ENCODE measurements at places on chromosomes 2 and 18.

GRCh38 chr2:74481961-74482800 is 617 bp downstream of the CCDC142 start:
- peak; percentile 53 for DNase-seq

- DNase-seq, result no peak
These were observed 569.8 kb downstream of the ARHGAP15 start for GRCh38 chr2:143698888-143699570.

- DNase-seq, result no peak
These were observed 269.8 kb downstream of the GLI2 start for GRCh38 chr2:121005453-121005852.

DNA sequence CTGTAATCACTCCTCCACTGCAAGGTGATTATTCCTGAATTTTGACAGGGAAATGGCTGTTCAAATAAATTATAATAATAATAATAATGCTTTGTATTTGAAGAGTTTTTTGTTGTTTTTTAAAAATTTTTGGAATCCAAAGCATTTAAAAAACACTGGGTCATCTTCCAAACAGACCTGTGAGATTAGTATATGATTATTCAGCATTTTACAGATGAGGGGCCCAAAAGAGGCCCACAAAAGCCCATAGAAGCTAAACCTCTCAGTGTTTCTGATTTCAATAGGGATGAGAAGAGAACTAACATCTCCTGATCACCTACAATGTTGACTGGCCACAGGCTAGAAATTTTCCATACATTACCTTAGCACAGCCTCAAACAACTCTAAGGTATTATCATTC is 8.0 kb upstream of the POLR2D start:
- DNase-seq, result no peak

DNA sequence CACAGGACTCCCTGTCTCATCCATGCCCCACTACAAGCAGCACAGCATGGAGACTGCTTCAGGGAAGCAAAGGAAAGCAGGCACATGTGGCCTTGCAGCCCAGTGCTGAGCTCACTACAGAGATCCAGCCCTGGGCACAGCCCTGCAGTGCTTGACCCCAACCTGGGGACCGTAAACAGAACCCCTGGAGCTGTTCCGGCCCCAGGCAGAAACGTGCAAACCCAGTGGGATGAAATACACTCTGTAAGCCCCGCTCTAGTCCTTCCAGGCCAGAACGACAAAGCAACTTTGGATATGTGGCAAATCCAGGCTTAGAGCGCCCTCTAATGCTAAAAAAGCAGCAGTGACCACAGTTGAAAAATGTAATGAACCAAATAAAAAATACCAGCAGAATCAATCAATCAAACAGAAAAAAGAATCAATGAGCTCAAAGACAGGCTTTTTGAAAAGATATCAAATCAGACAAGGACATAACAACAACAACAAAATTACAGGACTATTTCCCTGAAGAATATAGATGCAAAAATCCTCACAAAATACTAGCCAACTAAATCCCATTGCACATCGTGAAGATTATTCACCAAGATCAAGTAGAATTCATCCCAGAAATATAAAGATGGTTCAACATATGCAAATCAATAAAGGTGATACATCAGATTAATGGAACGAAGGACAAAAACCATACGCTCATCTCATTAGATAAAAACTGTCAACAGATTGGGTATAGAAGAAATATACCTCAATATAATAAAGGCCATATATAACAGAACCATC is 45.6 kb downstream of the ZNF519 start:
- DNase-seq, result peak; percentile 32

- DNase-seq, result no peak
These were observed at the start of gene GALM for GRCh38 chr2:38665854-38666555. GALM (plus strand) TSS chr2:38666114; CDS start chr2:38666162, 48 bp downstream.

DNA sequence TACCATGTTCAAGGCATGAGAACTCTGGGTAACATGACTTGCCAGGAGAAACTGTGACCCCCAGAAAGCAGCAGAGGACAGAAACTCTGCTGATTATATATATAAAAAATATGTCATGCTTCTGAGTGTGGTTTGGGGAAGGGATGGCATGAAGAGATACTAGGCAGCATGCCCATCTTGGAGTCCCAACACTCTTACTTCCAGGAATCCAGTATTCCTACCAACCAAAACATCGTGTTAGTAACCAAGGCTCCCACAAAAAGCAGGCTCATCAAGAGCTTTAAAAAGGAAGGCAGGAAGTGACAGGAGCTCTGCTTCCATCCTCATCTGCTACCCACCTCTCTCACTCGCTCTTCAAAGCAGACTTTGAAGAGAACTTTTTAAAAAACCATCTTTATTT is 31.6 kb upstream of the TWIST2 start:
- no peak for DNase-seq

DNA sequence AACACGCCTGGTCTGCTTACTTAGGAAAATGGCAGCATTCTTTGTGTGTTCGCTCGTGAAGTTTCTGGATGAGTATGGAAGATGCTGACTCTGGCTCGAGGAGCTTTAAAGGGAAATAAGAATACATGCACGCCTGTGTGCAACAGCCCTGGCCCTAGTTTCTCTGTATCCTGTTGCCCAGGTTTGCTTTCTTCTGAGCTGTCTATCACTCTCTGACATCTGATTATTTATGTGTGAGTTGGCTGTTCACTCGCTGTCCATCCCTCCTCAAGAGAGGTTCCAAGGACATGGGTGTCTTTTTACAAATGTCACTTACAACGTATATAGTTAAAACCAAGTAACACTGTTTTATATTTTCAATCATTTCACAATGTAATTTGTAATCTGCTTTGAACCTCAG is 16.0 kb downstream of the SLC9A2 start:
- DNase-seq, result no peak

- peak; percentile 37 for DNase-seq
These were observed 132.7 kb downstream of the SCG2 start for GRCh38 chr2:223469270-223470046.

- no peak for DNase-seq
These were observed 142.6 kb downstream of the COPS8 start for GRCh38 chr2:237228281-237228625.

DNA sequence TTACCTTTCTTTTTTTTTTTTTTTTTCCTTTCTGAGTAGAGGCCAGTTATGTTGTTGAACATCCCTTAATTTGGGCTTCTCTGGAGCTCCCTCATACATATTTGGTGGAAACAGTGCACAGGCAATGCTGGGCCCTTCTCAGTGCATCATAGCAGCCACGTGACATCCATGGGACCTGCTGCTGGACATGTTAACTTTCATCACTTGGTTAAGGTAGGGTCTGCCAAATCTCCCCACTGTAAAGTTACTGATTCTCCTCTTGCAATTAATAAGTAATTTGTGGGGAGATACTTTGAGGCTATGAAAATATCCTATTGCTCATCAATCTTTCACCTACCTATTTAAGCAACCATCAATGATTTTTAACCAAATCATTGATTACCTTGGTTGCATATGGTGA is 211.5 kb upstream of the LYPD1 start:
- DNase-seq, result no peak

- no peak for DNase-seq
These were observed 112.6 kb downstream of the CHN1 start for GRCh38 chr2:174892546-174892945.

DNA sequence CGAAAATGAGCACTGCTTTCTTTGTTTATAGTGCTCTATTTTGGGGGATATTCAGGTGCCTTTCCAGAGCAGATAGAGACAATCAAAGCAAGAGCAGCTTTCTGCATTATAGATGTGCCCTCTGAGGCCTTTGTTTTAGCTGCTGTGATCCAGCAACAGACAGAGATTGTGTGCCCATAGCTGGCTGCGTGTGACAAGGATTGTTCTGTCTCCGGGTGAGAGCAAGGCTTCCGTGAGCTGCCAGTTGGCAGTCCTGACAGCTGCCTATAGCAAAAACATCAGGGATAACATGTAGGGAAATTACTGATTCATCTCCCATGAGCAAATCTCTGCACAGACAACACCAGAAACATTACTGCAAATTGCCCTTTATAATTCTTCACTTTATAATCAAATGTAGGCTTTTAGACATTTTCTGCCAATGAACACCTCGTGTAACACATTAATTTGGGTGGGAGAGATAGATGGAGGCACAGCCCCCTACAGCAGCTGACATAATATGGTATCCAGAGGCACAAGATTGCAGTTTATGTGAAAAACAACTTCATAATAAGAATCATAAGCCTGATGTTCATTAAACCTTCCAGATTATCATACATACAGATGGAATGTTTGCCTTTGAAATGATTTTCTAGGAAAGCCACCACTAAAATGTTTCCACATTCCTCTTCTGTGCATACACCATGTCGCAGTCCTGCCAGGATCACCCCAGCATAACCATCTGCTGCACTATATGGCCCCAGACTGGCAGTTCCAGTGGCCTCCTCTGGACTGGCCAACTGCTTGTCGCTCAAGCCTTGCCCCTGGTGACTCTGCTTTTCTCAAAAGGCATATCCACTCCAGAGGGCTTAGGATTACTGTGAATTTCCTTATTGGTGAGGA is 131.2 kb downstream of the TRIB2 start:
- no peak for DNase-seq

- DNase-seq, result no peak
These were observed 12.6 kb downstream of the EIF2AK3 start for GRCh38 chr2:88614497-88615157.

DNA sequence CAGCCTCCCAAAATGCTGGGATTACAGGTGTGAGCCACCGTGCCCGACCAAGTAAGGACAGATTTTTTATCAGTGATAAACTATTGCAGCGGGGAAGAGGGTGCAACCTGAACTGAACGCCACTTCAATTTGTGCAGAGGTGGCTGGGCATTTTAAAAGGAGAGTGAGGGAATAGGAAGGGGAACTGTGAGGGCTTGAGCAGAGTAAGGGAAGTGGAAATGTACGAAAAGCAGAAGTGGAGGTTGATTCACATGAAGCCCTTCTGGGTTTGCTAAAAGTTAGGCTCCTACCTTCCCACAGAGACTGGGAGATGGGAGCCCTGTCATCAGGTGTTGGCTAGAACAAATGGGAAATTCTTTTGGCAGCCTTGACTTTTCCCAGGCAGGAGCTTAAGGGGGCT is 6.1 kb downstream of the STK11IP start:
- DNase-seq, result no peak

DNA sequence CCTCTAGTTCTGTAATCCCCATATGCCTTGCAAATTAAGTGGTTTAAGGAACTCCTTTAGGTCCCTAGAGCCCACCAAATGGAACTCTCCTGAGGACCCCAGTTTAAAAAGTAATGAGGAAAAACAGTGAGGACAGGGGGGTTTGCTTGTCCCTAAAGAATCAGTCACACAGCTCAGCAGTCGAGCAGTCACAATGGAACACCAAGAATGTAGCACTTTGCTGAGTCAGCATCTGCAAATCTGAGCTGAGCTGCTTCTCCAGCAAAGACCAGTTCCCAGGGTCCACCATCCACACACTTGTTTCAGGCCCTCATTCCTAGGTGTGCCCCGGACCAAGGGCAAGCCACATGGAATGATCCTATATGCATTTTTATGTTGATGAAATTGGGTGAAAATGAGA is 46.2 kb upstream of the NEDD4L start:
- no peak for DNase-seq

GRCh38 chr2:63888490-63889402 is 47.0 kb downstream of the UGP2 start:
- DNase-seq, result peak; percentile 58

- DNase-seq, result no peak
These were observed 44.7 kb downstream of the MARCO start for GRCh38 chr2:118986738-118987137.

GRCh38 chr2:29586919-29587318 is 334.5 kb downstream of the ALK start:
- DNase-seq, result no peak

- DNase-seq, result no peak
These were observed 19.1 kb downstream of the MRPS9 start for GRCh38 chr2:105057005-105057404.

GRCh38 chr2:28624793-28625701 is 126.6 kb upstream of the PPP1CB start:
- no peak for DNase-seq

GRCh38 chr2:169877398-169877797 is 50.1 kb downstream of the UBR3 start:
- DNase-seq, result peak; percentile 21

GRCh38 chr2:197673606-197674005 is 1.8 kb downstream of the RFTN2 start:
- DNase-seq, result no peak

DNA sequence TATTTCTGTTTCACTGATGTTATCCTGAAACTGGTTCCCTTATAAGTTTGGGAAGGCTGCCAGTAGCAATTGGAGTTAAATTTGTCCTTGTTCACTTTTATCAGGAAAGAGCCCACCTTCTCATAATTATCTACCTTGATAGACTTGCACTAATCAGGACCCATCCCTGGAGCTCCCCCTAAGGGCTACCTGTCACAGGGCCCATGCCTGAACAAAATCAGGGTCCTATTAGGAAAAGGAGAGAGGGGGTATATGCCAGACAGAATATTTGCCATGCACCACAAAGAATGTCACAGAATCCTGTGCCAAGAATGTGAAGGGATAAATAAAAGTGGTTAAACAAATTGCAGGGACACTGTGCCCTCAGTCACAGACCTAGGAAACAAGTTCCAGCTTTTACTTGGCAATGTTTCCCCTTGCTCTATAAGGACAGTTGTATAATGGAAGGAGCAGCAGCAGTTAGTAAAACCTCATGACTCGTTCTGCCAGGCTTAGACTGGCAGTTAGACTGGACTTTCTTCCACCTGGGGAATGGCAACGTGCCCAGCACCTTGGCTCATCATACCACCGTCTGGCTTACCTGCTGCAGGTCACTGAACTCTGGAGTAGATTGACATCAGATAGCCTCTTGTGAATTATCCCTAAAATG is 32.3 kb upstream of the VWC2L start:
- no peak for DNase-seq

DNA sequence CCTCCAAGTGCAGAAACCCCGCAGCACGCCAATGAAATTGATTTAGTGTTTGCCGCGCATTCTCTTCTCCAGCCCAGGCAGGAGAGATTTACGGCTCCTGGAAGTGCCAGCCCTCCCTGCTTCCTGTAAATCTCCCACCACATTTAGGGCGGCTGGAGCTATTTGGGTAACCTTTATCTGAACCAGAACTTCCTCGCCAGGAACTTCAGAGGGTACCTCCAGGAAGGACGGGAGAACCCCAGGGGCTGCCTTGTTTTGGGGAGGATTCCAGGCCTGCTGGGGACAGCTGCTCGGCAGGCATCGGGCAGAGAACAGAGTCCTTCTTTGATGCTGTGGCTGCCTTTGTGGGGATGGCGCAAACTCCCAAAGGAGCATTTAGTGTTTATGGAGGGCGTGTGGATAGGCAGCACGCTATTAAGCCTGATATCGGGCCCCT is 122.0 kb upstream of the MYCN start:
- no peak for DNase-seq

- no peak for DNase-seq
These were observed 108.9 kb upstream of the DAPL1 start for GRCh38 chr2:158686210-158686691.

DNA sequence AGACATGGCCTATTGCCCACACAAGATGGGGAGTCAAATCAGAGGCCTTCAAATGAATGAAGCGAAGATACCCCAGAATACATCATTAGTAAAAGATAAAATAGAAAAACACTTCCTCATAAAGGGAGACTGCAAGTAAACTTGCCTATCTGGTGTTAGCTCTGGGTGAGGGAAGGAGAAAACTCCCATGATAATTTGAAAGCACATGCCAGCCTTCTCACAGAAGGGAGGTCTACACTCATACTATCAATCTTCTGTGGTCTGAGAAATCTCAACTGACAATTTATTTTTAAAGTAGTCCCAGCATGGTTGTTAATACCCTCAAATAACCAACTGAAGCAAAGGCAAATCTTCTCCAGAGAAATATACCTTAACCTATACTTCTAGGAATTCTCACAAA is 75.4 kb downstream of the EXOC6B start:
- DNase-seq, result no peak

Data from WERI-Rb-1 (cell line).